ENCODE measurements at places on chromosomes 2 and 18. TPM values are rescaled to one million over a fixed set of nuclear protein-coding genes. Genes with fewer than 3 reads are reported as not detected.

The ZSWIM2 gene
- not detected for total RNA-seq

- H3K27me3 ChIP-seq = no peaks in the 10 kb centered on the region
- no peak for DNase-seq
- H3K4me3 ChIP-seq = no peak overlapping the region
- H3K36me3 ChIP-seq = no peaks in the 10 kb centered on the region
- H3K27ac ChIP-seq = no peak overlapping the region
These were observed 29.1 kb upstream of the CSRNP3 start for GRCh38 chr2:165440367-165440766.

GRCh38 chr2:227939271-227940027 lies 68.0 kb downstream of the DAW1 start:
- no peaks in the 10 kb centered on the region for H3K36me3 ChIP-seq
- H3K4me3 ChIP-seq = no peak overlapping the region

- no peaks in the 10 kb centered on the region for H3K4me1 ChIP-seq
- no peaks in the 10 kb centered on the region for H3K27me3 ChIP-seq
- peak overlapping the region; percentile 13 for H3K27ac ChIP-seq
- no peak for DNase-seq
- peaks cover 57% of the 10 kb centered on the region for H3K36me3 ChIP-seq
These were observed 50.0 kb upstream of the ATG16L1 start for GRCh38 chr2:233201258-233202013.

The MAPK4 gene
- total RNA-seq = not detected

DNA sequence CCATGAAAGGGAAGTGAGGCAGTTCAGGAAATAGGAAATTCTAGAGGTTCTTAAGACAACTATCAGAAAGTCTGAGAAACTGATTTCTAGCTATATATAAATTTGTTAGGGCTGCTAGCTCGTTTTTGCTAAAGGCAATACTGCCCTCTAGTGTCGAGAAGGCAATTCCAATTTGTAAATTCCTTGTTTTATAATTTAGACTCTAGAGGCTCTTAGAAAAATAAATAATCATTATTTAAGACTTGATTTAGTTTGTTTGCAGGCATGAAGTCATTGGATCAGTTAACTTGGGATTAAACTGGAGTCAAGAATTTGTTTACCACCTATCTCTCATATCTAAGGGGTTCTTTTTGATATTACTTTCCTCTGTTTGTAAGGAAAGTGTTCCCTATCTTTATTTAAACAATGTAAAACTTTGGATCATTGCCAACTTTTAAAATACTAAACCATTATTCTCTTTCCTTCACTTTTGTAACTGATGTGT lies 66.2 kb downstream of the ACVR2A start:
- H3K36me3 ChIP-seq = no peaks in the 10 kb centered on the region
- H3K4me1 ChIP-seq = peaks cover 11% of the 10 kb centered on the region
- H3K27ac ChIP-seq = no peak overlapping the region
- no peak overlapping the region for H3K4me3 ChIP-seq

DNA sequence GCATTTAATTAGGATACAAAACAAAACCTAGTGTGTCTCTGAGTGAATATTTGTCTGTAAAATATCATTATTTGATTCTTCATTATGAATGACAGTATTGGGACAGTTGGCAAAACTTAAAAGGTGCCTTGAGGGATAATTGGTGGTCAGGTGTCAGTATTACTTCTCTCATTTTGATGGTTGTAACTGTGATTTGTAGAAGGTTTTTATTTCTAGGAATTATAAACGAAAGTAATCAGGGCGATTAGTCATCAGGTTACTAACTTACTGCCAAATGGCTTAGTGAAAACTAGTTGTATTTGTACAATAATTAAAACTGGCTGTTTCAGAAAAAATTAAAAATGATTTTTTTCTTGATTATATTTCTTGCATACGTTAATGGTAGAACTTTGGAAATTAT lies 117.6 kb downstream of the BIRC6 start:
- no peak overlapping the region for H3K27ac ChIP-seq
- peaks cover 21% of the 10 kb centered on the region for H3K36me3 ChIP-seq
- H3K4me3 ChIP-seq = no peak overlapping the region
- H3K27me3 ChIP-seq = no peaks in the 10 kb centered on the region

The SATB2 gene
- total RNA-seq = not detected

The DSEL gene
- 0.03 TPM for total RNA-seq

The IER3IP1 gene
- total RNA-seq = 14.7 TPM

The ANKRD30BL gene
- total RNA-seq = not detected
